ENCODE measurements at places on chromosomes 16 and 17.

DNA sequence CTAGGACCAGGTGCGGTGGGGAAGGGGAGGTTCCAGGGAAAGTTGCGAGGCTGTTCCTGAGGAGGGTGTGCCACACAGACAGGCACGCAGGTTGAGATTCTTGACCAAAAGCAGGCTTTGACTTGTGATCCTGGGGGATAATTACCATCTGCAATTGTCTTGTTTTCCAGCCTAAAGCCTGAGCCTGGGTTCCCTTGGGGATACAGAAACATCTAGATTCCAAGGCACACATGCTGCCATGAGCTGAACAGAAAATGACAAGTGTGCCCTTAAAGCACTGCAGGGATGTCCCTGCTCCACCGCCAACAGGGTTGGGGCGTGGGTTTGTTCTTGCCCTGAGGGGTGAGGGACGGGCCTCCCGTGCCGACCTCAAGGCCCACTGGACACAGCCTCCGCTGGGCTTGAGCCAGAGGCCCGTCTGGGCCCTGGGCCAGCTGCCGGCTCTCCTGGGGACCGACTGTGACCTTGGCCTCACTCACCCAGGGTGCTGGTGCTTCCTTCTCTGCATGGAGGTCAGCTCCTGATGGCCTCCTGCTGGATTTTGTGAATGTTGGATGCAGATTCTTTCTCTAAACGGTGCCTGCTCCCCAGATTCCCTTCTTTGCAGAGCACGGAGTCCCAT lies 14.0 kb downstream of the CA5A start:
- no peak for DNase-seq

- DNase-seq = no peak
Measured at GRCh38 chr16:84459941-84460405, 44.5 kb downstream of the MEAK7 start.

DNA sequence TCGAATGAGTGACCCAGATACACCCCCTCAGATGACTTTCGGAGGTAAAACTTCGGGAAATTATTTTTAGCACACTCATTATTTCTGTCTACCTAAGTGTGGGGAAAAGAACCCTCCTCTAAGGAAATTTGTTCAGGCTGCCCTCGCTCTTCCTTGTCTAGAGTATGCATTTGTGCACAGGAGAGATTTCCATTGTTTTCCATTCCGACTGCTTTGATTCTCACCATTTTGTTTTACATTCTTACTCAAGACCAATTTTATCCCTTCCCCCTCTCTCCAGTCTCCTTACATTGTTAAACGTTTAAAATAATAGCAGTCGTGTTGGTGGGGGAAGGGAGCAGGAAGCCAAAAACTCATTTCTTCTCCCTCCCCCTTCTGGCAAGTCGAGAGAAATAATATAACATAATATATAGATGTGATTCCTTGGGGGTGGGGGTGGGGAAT lies 1.5 kb upstream of the CHD3 start:
- DNase-seq = no peak

DNA sequence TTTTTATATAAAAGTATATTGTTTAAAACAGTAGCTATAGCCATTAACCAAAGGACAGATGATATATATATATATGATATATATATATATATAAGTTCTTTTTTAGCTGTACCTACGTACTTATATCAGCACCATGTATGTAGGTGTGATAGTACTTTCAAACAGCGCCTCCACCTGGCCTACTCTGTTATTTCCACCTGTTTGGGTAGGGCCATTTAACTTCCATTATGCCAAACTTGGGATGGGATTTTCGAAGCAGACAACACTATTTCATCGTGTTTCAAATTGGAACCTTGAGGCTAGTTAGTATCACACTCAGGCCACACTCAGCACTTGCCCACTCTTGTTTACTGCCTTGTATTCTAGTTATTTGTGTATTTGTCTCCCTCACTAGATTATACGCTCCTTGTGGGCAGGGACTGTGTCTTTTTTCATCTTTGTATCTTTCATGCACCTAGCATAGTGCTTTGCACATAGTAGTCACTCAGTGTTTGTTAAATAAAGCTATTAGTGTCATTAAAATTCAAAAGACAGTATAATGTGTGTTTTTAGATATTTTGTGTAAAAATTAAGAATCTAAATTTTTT lies 11.8 kb upstream of the CLTC start:
- no peak for DNase-seq

GRCh38 chr16:46937536-46937935 lies 35.9 kb downstream of the DNAJA2 start:
- DNase-seq = no peak

DNA sequence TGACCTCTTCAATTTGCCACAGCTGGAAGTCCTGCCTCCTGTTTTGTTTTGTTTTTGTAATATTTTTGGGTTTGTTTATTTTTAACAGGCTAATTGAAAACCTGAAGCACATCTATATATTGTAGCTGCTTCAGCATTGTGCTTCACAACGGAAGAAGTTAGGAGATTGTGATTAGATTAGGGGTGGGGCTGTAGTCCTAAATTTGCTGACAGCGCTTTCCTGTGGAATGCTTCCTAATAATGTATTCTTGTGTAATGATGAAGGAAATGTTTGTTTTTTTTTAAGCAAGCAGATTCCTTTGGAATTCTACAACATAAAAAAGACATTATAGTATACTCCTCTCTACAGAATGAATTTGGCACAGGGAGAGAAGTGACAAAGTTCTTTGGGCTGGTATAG lies 70.1 kb downstream of the NLK start:
- no peak for DNase-seq

DNA sequence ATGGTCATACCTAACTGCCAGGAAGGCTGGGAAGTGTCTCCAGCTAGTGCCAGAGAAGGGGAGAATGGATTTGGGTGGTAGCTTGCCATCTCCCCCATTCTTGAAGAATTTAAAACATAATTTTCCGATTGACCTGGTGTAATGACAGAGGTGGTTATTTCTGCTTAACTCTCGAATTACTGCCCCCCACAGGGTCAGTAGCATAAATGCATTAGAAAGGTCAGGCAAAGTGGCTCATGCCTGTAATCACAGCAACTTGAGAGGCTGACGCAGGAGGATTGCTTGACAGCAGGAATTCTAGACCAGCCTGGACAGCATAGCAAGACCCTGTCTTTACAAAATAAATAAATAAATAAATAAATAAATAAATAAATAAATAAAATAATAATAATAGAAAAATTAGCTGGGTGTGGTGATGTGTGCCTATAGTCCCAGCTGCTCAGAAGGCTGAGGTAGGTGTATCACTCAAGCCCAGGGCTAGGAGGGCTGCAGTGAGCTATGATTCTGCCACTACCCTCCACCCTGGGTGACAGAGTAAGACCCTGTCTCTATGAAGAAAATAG lies 27.5 kb downstream of the TMC7 start:
- DNase-seq = no peak

DNA sequence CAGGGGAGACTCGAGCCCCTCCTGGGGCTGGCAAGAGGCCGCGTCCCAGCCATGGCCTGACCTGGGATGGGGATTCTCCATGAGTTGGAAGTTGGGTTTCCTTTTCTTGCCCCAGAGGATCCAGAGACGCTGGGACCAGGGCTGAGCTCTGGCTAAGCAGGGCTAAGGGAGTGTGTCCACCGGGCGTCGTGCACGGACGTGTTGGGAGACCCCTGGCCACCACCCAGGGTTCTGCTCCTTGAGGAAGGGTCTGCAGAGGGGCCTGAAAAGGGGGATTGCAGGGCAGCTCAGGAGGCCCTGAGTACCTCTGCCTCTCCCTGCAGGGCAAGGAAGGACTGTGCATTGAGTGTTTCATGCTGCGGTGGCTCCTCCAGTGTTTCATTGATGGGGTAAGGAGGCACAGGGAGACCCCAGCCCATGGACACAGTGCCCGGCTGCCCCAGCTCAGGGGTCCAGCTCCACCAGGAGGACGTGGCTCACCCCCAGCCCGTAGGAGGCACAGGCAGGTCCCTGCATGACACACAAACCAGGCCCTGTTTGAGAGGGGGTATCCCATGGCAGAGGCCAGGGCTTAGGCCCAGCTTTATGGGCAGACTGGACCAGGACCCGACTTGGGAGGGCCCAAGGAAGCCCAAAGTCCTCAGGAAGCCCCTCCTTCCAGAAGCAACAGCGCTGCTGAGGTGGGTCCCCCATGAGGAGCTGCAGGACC lies 47.5 kb downstream of the USP22 start:
- DNase-seq = no peak

DNA sequence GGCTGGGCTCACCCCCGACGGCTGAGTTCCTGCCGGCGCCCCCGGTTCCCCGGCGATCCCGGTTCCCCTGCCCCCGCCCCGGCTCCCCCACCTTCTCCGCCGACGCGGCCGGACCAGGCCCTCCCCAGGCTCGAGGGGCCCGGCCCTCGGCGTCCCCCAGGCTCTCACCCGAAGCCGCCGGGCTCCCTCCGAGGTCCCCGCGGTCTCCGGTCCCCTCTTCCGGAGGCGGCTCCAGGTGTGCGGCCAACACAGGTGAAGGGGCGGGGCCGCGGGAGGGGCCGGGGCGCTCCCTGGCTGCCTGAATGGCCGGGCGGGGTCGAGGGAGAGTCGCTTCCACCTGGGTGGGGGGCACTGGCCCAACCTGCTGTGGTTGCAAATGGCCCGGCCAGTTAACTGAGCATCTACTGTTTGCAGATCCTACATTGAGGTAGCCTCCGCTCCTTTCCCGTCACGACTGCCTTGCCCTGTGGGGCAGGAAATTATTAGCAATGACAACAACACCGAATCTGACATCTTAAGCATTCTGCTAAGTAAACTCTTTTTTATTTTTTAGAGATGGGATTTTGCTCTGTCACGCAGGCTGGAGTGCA lies at the start of gene BICDL2:
TSS of gene BICDL2 (minus strand) at position 219 of the 590 bp plus-strand sequence. CDS start 1,448 bp downstream, outside the sequence.
- no peak for DNase-seq

DNA sequence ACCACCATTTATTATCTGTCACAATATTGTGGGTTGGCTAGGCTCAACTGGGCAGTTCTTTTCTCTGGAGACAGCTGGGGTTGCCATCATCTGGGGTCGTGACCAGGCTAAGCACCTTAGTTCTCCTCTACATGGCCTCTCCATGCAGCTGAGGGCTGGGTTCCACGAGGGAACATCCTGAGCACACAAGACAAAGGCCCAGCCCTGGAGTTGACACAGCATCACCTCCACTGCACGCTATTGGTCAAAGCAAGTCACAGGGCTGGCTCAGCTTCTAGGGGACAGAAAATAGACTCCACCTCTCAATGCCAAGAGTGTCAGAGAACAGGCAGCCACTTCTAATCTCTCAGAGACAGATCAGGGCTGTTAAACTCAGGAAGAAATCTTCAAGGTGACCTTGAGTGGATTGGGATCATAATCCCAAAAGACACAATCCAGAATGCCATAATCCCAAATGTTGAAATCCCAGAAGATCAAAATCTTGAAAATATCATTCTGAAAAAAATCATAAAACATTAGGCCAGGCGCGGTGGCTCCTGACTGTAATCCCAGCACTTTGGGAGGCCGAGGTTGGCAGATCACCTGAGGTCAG lies 13.0 kb upstream of the USP10 start:
- no peak for DNase-seq

DNA sequence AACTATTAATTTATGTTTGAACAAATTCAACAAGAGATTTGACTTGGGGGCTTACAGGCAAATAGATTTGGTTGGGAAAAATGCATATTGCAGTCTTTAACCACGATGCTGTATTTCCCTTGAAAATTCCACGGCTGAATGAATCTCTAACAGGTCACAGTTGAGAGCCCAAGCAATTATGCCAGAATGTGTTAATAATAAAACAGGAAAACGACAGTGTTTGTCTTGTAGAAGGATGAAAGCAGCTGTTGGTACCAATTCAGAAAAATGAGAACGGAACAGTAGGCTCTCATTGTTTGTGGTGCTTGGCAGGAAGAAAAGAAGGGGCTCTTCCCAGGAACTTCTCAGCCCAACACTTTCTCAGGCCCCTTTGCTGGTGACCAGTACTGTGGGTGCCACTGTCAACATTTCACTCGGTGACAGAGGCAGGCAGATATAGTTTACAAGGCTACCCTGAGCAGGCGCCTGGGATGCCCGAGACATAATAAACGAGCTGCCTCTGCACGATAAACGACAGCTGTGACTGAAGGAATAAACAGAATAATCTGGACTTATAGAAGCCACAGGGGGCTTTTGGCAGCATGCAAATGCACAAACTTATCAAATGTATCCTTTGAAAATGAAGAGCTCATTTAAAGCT lies 387.1 kb downstream of the HS3ST4 start:
- no peak for DNase-seq

GRCh38 chr17:63171428-63172393 lies 205.7 kb downstream of the TANC2 start:
- DNase-seq = no peak

- DNase-seq = no peak
Measured at GRCh38 chr17:2731807-2732206, 17.6 kb downstream of the CCDC92B start.

GRCh38 chr17:21299981-21300600 lies 15.6 kb downstream of the MAP2K3 start:
- no peak for DNase-seq

- no peak for DNase-seq
Measured at GRCh38 chr16:67535201-67535600, 6.6 kb downstream of the RIPOR1 start.

- no peak for DNase-seq
Measured at GRCh38 chr16:81181013-81181720, 57.3 kb upstream of the BCO1 start.

- no peak for DNase-seq
Measured at GRCh38 chr17:72539981-72540897, 419.4 kb downstream of the SOX9 start.

DNA sequence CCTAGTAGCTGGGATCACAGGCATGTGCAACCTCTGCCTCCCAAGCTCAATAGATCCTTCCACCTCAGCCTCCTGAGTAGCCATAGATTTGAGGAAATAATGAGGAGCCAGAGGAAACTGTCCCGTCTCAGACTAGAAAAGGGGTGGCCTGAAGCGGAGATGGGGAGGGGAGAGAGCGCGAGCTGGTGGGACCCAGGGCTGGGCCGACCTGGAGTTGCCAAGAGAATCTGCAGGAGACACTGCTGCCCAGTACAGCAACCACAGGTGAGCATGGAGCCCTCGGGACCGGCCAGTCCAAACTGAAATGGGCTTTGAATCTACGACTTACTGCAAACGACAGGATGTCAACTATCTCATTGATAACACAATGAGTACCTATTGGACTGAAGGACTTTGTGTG lies 24.3 kb downstream of the CD300A start:
- no peak for DNase-seq

DNA sequence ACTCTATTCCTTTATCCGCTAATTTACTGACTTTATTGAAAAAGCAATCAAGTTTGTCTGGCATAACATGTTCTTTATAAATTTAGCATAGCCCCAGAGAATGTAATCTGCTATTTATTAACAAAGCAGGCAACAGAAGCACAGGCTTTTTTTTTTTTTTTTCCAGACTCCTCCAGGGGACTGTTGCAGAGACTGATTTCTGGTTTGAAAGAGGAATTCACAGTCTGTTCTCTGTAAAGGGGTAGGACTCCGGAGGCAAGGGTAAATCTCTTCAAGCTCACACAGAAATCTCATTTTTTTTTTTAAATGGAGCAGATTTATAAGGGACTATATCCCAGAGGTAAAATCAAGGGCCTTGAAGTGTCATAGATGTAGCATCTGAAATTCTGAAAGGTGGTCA lies 1386.5 kb upstream of the CDH8 start:
- no peak for DNase-seq
